ENCODE measurements at places on chromosomes 2 and 18.
A peak's percentile ranks its signal among the peaks of the same experiment; 100 is the strongest.

GRCh38 chr2:53235836-53236582 lies 531.6 kb upstream of the CHAC2 start:
- no peak for DNase-seq

DNA sequence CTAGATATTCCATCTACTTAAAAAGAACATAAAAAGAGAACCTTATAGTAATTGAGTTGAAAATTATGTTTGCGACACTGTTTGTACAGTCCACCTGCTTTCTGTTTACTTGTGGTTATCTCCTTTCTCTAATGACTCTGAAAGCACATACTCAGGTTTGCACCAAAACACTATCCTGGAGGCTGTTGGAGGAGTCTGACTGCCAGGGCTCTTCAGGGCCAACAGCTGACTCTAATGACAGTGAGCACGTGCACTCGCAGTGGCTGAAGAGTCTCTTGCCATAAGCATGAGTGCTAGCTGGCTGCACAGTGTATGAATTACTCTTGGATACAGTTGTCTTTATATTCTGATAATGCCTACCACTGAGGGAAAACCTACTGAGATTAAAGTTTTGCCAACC lies 16.7 kb upstream of the GLS start:
- no peak for DNase-seq

GRCh38 chr18:63210521-63210920 lies 109.0 kb downstream of the BCL2 start:
- DNase-seq, result no peak

DNA sequence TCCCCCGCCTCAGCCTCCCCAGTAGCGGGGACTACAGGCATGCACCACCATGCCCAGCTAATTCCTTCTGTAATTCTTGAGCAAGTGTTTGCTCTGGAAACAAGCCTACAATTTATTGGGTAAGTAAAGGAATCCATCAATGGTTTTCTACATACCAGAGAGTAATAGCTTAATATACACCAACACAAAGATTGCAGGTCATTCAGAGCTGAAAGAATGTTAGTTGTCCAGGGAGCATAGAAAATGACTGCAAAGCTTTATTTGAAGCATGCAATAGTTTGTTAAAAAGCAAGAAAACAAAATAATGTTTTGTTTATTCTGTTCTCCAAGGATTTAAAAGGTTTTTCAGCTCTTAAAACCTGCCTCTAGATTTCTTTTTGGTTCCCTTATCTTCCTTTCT lies 5.6 kb downstream of the IDH1 start:
- no peak for DNase-seq

- DNase-seq, result peak; percentile 84
Measured at GRCh38 chr2:222318026-222318711, 19.4 kb upstream of the PAX3 start.

DNA sequence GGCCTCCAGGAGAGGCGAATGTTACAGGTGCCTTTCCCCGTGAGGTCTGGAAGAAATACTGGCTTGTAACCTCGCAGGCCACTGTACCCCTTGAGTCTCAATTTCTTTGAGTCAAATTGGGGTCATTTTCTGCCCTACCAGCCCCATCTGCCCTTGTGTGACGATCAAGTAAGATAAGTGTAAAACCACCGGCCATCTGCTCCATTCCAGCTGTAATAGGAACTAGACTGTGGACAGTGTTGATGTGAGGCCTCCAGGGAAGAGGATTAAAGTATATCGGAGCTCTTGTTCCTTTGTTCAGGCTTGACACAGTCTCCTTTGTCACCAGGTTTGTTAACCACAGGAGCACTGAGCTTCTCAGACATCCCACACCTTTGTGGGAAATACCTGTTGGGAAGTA lies 65.6 kb downstream of the MRPS9 start:
- no peak for DNase-seq

DNA sequence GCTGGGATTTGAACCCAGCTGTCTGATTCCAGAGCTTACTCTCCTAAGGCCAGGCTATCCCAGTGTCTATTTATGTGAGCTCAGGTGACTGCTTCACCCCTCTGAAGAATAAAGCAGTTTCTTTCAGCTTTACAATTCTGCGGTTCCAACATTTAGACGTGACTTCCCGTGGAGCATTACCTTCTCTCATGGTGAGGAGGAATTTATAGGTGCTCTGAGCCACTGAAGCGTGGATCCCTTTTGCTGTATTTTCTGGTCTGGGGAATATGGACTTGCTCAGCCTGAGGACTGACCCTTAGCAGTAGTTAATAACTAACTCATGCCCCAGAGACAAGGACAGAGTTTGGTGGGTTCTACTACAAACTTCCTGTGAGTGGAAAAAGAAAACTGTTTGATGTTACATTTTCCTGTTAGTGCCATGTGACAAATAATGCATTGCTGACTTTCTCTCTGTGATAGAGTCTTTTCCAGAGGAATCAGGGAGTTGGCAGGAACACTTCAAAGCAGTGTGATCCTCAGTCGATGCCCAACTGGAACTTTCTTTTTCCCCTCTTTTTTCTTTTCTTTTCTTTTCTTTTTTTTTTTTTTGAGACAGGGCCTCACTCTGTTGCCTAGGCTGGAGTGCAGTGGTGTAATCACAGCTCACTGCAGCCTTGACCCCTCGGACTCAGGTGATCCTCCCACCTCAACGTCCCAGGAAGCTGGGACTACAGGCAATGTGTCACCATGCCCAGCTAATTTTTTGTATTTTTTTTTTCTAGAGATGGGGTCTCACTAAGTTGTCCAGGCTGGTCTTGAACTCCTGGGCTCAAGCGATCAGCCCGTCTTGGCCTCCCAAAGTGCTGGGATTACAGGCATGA lies 21.9 kb downstream of the CASP10 start:
- no peak for DNase-seq

DNA sequence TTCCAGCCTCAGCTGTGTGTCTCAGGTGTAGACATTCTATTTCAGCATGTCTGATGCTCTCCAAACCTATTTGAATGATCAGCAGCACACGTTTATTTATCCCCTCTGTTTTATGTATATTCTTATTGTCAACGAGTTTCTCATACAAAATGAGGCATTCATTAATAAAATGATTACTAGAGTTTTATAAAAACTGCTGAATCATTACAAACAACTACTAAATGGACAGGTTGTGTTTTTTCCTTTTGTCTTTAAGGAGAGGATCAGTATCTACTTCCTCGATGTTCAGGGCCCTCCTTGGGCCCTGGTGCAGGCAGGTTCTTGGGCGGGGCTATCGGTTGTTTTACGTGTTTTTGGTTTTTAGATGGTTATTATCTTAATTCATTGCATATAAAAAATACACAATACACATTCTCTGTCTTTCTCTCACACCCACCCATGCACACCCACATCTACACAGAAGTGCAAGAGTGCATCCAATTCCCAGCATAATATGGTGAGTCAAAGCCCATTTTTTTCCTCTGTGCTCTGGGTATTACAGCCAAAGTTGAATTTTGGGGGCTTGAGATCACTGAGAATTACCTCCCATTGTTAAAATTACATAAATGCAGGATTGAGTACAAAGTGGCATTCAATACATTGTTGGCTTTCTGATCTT lies 24.2 kb downstream of the LPIN1 start:
- DNase-seq, result no peak

- no peak for DNase-seq
Measured at GRCh38 chr2:204274429-204274828, 270.8 kb upstream of the PARD3B start.

GRCh38 chr2:59745085-59745484 lies 808.4 kb downstream of the BCL11A start:
- no peak for DNase-seq

GRCh38 chr2:215619022-215619958 lies 183.4 kb upstream of the FN1 start:
- DNase-seq, result no peak

GRCh38 chr2:237998530-237998929 lies 31.7 kb downstream of the UBE2F start:
- DNase-seq, result no peak

DNA sequence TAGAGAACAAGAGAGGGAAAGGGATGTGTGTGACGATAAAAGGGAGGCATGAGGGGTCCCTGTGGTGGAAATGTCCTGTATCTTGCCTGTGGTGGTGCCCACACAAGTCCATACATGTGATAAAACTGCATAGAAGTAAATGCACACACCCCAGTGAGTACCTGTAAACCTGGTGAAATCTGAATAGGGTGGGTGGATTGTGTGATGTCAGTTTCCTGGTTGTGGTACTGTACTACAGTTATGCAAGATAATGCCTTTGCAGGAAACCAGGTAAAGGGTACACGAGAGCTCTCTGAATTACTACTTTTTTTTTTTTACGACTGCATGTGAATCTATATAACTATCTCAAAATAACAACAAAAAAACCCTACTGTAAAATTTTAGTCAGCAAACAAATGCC lies 22.1 kb downstream of the SERPINE2 start:
- no peak for DNase-seq

GRCh38 chr2:45816272-45816671 lies 164.8 kb downstream of the PRKCE start:
- no peak for DNase-seq

DNA sequence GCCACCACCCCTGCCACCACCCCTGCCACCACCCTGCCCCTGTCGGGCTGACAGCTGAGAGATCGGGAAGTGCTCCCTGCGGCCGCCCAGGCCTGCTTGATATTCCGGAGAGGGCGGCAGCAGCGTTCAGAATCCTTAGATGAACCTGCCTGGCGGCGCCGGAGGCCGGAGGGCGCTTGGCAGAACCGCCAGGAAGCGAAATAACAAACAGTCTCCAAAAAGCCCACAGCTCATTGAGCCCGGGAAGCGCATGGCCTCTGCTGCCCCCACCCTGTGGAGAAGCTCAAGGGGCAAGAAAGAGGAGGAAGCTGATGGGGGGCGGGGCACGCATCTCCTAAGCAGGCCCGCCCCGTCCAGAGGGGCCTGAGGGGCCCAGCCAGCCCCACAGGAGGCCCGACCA lies 92.2 kb upstream of the MBOAT2 start:
- peak; percentile 22 for DNase-seq
